Stimulated activated CD4-positive, alpha-beta T cell treated with anti-CD3 and anti-CD28 coated beads, TNF-alpha, amount 100 ng/mL, for 24 hours (primary cell): ENCODE measurements at places on chromosomes 3 and 15.
A peak's percentile ranks its signal among the peaks of the same experiment; 100 is the strongest.

DNA sequence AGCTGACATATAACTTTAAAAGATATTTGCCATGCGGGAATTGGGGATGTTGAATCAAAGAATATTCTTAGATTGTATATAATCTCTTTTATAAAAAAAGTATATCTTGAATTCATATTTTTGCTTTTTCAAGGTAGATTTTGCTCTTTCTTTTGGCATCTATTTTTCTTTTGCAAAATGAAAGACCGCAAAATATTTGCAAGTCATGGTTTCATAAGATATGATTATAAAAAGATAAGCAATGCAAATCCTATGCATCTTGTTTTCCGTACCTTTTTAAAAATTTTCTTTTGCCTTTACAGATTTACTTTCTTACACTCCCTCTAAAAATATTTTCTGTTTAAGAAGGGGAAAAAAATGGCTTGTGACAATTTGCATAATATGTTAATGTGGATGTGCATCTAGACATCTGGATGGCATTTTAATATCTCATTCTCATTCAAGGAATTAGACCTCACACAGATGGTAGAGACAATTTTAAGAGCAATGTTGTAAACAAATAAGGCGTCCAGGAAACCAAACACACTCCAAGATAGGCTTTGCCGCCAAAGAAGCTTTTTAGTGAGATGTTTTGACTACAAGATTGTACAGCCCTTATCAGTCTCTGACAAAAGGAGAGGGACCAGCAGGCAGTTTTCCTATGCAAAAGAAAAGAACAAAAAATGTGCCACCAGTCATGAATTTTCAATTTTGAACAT, 371.1 kb downstream of the CHL1 start:
- DNase-seq = no peak

GRCh38 chr3:186413615-186414415, 51.8 kb upstream of the DGKG start:
- peak; percentile 14 for DNase-seq

- no peak for DNase-seq
These were observed 55.1 kb upstream of the ICE2 start for GRCh38 chr15:60534051-60534450.

DNA sequence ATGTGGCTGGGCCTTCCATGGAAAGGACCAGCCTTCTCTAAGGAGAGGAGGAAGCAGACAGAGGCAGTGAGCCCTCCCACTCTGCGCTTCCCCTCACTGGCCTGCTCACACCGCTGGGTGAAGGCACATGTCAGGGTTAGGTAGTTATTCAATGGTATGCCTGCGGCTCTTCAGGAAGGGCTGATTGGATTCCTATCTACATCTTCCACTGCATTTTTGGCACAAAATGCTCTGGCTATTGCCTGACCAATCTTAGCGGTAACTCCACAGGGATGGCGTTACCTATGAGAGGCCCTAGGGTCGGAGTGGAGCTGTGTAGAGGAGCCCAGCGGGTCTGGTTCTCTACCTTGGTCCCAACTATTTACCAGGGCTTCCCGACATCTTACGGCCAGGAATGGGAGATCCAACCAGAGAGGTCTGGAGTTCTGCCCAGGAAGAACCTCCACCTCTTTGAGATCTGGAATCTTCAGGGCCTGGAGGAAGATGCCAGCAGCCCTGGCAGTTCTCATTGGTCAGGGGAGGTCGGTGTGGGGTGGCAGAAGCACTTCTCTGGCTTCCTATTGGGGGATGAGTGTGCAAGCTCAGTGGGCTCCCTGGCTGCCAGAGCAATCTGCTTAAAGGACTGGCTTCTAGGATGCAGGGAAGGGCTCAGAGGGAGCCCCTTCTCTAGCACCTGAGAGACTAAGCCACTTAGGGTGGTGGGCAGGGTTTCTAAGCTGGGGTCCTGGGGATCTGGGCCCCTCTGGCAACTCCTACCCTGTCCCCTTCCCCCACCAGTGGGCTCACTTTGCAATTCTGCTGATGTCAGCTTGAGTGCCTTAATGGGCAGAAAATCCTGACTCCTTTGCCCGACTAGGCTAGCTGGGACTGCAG, 24.3 kb downstream of the SNX33 start:
- DNase-seq = no peak

- DNase-seq = no peak
These were observed 247.7 kb downstream of the ZBTB20 start for GRCh38 chr3:114899186-114899931.
